ENCODE measurements at places on chromosomes 3 and 15.
A peak's percentile ranks its signal among the peaks of the same experiment; 100 is the strongest.

- DNase-seq = no peak
Observed at GRCh38 chr3:7547826-7548225, 686.9 kb downstream of the GRM7 start.

- no peak for DNase-seq
Observed at GRCh38 chr3:165895919-165896318, 58.7 kb upstream of the BCHE start.

- DNase-seq = no peak
Observed at GRCh38 chr15:63999177-63999576, 47.1 kb downstream of the DAPK2 start.

- DNase-seq = no peak
Observed at GRCh38 chr3:146159037-146159436, 1.9 kb downstream of the PLOD2 start.

DNA sequence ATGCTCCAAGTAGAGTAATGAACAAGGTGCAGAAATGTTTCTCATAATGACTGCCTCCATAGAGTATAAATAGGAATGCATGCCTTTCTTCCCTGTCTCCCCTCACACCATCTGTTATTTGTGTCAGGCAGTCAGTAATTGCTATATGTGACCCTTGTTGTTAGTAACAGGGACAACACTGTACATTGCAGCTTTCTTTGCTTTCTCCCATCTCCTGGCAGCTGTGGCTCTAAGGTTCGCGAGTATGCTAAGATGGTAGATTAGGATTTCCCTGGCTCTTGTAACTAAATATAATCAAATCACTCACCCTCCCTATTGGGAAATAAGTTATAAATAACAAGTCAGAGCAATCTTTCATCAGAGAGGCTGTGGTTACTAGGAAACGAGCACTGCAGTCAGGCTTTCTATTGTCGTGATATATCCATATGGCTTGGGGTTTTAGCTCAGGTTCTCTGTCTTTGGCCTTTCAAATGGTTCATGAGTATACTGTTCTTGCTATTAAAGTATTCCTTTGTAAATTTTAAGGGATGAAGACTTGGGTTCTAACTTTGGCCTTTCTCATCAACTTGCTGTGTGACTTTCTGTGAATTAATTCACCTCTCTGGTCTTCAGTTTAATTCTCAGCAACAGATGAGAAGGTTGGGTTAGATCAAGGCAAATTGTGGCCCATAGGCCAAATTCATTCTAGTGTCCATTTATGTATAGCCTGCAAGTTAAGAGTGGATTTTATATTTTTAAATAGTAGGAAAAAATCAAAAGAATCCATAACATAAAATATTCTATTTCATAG is 8.1 kb upstream of the MINDY4B start:
- DNase-seq = no peak

- DNase-seq = no peak
Observed at GRCh38 chr15:32967521-32967920, 227.0 kb downstream of the FMN1 start.

GRCh38 chr15:50828610-50829206 is 63.2 kb upstream of the SPPL2A start:
- DNase-seq = no peak

- DNase-seq = no peak
Observed at GRCh38 chr3:167559924-167560323, 86.1 kb upstream of the SERPINI2 start.

GRCh38 chr3:51955175-51955892 is at the start of gene GPR62:
TSS of gene GPR62 (plus strand) at chr3:51955381. CDS start at chr3:51955653, 272 bp downstream.
- no peak for DNase-seq

DNA sequence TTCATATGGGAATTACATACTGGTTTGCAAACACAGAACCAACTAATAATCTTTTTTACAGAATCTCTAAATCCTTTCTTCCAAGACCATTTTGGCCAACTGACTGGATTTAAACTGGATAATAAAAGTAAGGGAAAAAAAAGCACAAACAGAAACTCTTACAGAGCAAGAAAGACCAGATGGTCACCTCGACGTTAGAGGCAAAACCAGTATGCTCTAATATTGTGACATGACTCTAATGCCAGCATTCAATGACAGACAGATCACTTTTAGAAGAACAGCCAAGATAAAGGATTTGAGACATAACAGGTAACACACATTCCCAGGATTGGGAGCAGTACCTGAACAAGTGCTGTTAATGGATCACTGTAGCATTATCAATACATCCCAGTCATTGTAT is 50.9 kb downstream of the DHX36 start:
- DNase-seq = no peak

DNA sequence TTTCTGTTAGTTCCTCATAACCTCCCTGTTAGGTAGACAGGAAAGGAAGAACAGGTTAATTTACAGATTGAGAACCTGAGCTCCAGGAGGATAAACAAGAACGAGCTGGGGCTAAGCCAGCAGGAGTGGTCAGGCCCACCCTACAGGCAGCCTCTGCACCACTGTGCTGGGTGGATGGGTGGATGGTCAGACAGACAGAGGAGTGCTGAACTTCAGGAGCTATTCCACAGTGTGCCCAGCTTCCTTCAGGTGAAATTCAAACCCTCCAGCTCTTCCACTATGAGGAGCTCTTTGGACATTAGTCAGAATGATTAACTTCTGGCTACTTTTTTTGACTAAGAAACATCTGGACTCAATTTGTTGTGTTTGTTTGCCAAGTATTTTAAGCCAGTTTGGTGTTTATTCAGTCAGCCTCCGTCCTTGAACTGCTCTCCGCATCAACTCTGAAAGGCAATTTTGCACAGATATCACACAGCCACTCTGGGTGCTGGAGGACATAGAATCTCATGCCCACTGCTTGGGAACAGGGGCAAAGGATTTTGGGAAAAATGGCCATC is 361.9 kb downstream of the CLSTN2 start:
- DNase-seq = no peak

GRCh38 chr15:55552926-55553325 is 35.2 kb downstream of the PYGO1 start:
- no peak for DNase-seq

DNA sequence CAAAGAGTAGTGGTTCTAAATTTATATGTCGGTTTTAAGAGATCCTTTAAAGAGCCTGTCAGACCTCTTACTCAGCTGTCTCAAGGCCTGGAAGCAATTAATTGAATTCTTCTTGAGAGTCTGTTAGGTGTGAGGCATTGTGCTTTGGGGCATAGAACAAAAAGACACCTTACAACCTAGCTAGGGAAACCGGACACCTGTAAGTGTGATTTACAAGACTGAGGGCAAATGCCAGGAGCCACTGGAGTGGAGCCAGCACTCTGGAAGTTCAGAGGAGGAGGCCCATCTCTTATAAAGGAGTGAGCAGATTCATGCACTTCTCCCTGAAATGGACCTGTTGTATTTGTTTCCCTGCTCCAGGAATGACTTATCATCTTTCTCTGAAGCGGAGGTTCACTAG is 97.7 kb upstream of the NUDT16 start:
- no peak for DNase-seq

DNA sequence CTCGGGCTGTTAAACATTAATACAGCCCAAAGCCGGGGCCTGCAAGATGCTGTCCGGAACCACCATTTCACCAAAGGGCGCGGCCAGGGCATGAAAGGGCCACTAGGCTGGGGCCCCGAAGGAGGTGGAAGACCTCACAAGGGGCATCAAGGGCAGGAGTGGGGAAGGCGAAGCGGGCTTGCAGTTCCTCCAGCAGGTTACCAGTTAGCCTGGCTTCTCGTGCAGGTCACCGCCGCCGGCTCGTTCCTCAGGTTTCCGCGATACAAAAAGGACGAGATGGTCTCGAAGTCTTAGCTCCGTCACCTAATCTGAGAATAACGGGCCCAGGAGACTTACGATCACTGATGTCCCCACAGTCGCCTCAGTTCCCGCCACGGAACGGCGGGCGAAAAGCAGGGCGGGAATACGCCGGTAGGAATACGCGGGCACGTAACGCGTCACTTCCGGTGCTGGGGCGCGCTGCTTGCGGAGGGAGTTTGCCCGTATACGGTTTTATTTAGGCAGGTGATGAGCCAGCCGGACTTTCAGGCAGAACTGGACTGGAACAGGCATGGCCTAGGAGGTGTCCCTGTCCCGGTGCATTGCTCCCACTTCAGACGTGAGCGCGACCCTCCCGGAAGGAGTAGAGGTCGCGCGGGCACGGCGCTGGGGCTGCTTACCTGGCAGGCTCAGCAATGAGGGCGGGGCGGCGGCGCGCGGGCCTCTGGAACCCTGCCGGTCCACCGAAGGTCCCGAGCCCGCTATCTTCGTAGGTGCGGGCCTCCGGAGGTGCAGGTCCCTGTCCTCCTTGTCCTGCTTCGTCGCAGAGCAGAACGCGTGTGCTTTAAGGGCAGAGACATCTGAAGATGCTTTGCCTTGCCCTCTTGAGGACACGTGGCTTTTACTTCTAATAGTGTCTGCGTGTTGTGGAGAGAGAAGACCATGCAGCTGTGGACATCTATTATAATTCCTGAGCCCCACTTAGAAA is at the start of gene RFC4:
Gene RFC4, minus strand, starts transcription at position 394 of the 967 bp plus-strand sequence. CDS start 1,769 bp downstream, outside the sequence.
- peak; percentile 57 for DNase-seq

- no peak for DNase-seq
Observed at GRCh38 chr3:82002986-82003642, 241.7 kb upstream of the GBE1 start.

- no peak for DNase-seq
Observed at GRCh38 chr15:38085114-38085513, 150.7 kb downstream of the TMCO5A start.

- DNase-seq = no peak
Observed at GRCh38 chr3:119529883-119530282, 29.5 kb downstream of the CD80 start.

DNA sequence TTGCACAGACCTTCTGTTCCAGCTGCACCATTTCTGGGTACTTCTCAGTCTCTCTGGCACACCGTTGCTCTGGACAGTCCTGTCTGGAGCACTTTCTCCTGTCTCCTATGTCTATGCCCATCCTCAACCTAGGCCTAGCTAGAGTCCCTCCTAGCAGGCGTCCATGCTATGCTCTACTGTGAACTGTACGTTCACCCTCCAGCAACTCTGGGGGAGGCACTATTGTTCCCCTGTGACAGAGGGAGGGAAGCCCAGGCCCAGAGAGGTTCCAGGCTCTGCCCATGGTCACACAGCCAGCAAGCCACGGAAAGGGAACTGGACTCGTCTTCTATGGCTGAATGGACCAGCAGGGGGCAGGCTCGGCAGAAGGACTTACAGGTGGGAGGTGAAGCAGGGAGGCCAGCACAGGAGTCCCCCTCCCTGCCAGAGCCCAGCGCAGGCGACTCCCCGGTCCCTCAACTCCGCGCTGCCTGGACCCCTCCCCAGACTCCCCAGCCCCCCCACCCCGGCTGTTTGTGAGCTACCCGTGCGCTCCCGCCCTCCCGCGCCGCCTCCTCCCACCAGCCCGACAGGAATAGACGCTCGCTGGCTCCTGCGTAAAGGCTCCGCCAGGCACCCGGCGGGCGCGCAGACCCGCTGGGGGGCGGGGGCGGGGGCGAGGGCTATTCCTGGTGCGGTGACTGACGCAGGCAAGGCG is 1.7 kb upstream of the LINGO1 start:
- peak; percentile 20 for DNase-seq

GRCh38 chr3:172364374-172365027 is 83.8 kb downstream of the GHSR start:
- DNase-seq = no peak

DNA sequence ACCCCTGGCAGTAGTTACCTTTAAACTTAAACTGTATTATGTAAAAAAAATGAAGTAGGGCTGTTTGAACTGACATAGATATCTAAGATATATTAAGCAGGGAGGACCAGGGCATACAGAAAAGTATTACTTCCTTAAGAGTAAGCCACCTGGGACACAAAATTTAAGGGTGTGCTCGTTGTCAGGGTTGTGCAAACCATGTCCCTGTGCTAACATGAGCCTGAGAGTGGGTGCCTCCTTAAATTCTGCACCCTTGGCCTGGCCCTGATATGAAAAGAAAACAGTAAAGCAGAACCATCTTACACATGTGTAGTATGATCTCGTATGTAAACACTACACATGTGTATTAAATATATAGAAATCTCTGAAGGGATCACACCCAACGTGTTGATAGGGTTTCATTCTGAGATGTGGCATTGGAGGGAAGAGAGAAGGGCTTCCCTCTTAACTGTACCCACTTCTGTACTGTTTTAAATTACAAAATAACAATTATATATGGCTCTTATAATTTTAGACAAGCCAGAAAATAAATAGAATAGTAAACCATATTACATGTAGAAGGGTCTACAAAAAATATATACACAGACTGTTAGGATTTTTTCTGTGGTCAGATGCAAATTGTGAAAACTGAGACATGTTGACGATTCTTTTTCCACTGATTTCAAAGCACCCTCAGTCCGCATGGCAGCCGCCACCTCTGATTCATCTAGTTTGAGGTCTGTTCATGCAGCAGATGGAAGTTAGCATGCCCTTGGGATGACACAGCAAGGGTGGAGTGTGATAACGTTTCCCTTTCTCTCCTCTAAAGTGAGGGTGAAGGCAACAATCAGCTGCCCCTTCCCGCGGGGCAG is 400.8 kb upstream of the PROK2 start:
- no peak for DNase-seq

- no peak for DNase-seq
Observed at GRCh38 chr15:55348281-55348778, 29.3 kb downstream of the PIGB start.

DNA sequence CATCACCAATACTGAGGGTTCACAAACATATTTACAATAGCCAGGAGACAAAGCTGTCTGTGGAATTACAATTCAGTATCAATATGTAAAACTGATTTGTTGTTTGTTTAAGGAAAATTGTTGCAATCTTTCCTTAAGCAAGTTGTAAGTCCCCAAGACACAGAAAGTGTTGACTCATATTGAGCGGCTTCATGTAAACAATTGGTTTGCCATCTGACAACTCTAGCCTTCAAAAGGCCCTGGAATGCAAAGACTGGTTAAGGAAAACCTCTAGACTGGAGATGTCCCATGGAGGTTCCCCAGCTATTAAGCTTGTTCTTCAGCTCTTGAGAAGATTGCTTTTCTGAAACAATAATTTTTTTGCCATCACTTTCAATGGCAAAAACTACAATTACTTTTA is 283.7 kb upstream of the PROK2 start:
- DNase-seq = no peak

- DNase-seq = no peak
Observed at GRCh38 chr3:130991126-130991525, 35.5 kb downstream of the ASTE1 start.

- DNase-seq = no peak
Observed at GRCh38 chr3:111338059-111338698, 203.8 kb upstream of the CD96 start.

DNA sequence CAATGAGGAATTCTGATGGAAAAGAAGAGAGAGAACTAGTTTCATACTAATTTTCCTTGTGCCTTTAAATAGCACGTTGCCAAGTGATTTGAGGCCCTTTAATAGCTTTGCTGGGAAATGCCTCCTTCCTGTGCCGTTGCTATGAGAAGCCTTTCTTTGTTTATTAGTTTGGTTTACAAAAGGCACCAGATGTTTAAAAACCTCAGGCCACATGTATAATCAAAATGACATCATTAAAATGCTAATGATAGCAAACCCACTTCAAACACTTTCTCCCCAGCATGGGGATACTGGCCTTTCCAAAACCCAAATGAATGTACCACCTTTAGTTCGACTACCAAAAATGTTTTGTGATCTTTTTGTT is 50.0 kb upstream of the TBC1D23 start:
- DNase-seq = no peak

Measured in Panc1 (cell line).